ENCODE measurements at places on chromosomes 4 and X. TPM values are rescaled to one million over a fixed set of nuclear protein-coding genes. Genes with fewer than 3 reads are reported as not detected.

GRCh38 chr4:182688081-182688480 lies 229.1 kb downstream of the DCTD start:
- DNase-seq, result no peak

DNA sequence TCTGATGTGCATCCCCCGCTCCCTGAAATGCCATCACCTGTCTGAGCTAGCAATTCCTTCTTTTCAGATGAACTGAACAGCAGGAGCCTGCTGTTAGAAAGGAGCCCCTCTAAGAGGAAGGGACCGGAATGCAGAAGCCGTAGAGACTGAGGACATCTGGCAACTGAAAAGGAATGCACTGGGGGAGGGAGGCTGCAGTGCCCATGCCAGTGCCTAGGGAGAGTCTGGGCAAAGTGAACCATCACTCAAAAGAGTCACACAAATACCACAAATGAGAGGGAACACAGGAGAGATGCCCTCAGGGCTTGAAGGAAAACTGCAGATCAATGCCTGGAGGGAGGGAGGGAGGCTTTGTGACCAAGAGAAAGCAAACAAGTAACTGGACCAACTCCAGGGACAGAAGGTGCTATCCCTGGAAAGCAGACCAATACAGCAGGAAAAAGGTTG lies 93.9 kb upstream of the CBR4 start:
- no peak for DNase-seq

GRCh38 chr4:187387739-187388138 lies 607.8 kb upstream of the ZFP42 start:
- no peak for DNase-seq

DNA sequence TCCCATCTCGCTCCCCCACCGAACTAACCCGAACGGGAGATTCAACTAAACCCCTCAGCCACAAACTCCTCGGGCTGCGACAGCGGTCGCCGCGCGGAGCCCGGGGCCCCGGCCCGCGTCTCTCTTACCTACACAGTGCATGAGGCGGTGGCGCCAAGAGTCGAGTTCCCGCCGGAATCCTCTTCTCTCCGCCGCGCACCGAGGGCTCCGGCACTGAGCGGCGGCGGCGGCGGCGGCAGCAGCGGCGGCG lies 160 bp downstream of the LCORL start:
- no peak for DNase-seq

- peak; percentile 22 for DNase-seq
Observed at GRCh38 chr4:165872461-165873297, at the start of gene TLL1. TLL1 (plus strand) TSS chr4:165873237; CDS start chr4:165873905, 668 bp downstream.

GRCh38 chr4:10239982-10240654 lies 123.5 kb upstream of the WDR1 start:
- DNase-seq, result no peak

DNA sequence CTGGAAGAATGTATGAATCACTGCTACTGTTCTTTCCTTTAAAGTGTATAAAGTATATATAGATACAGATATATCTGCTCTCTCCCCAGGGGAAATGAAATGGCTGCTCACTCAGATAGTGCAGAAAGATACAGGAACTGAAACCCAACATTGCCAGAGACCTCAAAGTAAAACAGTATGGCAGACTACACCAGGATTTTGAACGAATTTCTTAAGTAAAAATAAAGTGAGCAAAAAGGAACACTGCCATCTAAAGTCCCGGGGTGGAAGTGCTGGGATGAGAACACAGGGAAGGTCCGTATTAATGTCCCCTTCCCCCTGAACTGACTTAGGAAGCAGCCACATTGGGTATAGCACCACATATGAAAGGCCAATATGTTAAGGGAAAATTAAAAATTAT lies 93.4 kb downstream of the TMA16 start:
- no peak for DNase-seq

DNA sequence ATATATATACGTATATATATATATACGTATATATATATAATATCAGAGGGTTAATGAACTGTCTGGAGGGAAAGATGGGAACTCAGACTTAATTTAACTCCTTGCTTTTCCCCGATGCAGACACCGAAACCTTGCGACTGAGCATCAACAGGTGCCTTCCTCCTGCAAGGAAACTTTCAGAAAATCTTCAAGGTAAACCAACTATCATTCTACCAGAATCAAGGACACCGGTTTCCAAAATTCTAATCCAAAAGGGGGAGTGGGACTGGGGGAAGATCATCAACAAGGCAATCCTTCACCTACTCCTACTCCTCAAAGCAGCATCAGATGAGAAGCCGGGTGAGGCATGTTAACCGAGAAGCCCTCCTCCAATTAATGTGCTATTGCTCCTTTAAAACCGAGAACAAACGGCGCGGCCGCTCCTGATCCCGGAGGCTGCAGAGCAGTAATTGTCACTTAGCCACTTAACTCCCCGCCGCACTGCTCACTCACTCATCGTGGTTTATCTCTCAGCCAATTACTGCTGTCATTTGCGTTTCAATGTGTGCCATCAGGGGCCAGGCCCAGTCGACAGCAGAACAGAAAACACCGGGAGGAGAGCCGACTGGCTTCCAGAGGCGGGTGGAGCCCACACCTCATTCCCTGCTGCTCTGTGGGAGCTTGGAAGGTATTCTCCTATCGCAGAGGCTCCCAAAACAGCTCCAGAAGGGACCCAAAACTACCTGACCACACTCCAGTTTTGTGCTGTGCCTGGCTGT lies 61.7 kb downstream of the MAML3 start:
- no peak for DNase-seq

- no peak for DNase-seq
Observed at GRCh38 chr4:163558539-163559044, 64.1 kb downstream of the TMA16 start.

GRCh38 chr4:140691369-140691768 lies 64.8 kb downstream of the TBC1D9 start:
- no peak for DNase-seq

- no peak for DNase-seq
Observed at GRCh38 chr4:107891299-107891698, 40.0 kb upstream of the CYP2U1 start.

DNA sequence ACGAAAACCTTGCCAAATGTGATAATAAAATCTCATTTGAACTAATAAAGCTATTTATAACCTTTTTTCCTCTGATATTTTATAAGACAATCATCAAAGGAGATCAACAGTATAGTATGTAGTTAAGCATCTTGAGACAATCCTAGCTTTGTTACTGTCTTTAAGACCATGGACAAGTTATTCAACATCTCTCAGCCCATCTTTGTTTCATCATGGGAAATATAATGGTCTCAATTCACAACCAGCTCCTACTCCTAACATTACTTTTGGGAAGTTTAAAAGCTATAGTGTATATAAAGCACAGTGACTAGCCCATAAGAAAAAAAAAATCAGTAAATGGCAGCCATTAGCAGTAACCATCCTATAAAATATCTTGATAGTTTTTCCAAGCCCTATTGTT lies 57.6 kb upstream of the APELA start:
- DNase-seq, result no peak

DNA sequence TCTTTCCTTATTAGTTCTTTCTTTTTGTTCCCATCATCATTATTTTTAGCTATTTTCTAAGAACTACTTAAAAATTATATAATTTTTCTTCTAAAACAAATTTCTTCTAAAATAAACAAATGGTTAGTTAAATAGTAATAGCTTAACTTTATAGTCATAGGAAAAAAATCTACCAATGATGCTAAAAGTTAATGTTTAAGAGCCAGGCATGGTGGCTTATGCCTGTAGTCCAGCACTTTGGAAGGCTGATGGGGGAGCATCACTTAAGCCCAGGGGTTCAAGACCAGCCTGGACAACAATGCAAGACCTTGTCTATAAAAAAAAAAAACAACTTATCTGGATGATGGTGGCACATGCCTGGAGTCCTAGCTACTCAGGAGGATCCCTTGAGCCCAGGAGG lies 127.1 kb upstream of the ANXA3 start:
- DNase-seq, result no peak

GRCh38 chrX:65707151-65707550 lies 39.7 kb downstream of the MSN start:
- DNase-seq, result no peak

GRCh38 chr4:17562157-17562556 lies 14.8 kb upstream of the LAP3 start:
- no peak for DNase-seq

DNA sequence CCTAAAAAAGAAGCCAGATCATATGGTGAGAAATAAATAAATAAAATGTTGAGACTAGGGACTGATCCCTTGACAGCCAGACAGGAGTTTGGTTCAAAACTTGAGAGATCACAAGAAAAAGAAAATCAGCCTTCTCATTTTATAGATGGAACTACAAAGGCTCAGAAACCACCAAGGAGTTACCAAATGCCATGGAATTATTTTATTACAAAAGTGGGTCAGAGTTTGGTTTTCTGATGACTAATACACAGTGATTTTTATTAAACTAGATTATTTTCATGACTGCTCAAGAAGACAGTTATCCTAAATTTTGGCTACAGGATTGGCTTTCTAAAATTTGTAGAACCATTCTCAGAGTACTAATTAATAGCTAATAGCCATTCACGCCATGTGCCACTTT lies 6.2 kb downstream of the CXCL1 start:
- DNase-seq, result no peak

Gene OPRPN
- polyA plus RNA-seq, result not detected

Gene CSN3
- not detected for polyA plus RNA-seq

Gene MSMO1
- 80.4 TPM for polyA plus RNA-seq

Gene MAGEA10
- polyA plus RNA-seq, result not detected

Gene EGFL6
- polyA plus RNA-seq, result 19.2 TPM

Gene POU4F2
- polyA plus RNA-seq, result not detected

Gene NCAPG
- polyA plus RNA-seq, result 23.4 TPM

Gene GPR119
- polyA plus RNA-seq, result not detected

Gene GAGE12E
- polyA plus RNA-seq, result not detected

Gene NBDY
- polyA plus RNA-seq, result 98.8 TPM

Gene HS3ST1
- 1.3 TPM for polyA plus RNA-seq

Gene TMEM255A
- polyA plus RNA-seq, result 0.63 TPM

Gene MAGEA2
- not detected for polyA plus RNA-seq

Gene FAM114A1
- 33.8 TPM for polyA plus RNA-seq

Measured in renal cortex interstitium (tissue), 15 donors.